CD4-positive, alpha-beta T cell (primary cell): ENCODE measurements at places on chromosomes 1 and 21.

GRCh38 chr1:221488550-221488949 lies 253.3 kb downstream of the DUSP10 start:
- DNase-seq = no peak

GRCh38 chr1:18855573-18855972 lies 3.9 kb downstream of the TAS1R2 start:
- DNase-seq = no peak

DNA sequence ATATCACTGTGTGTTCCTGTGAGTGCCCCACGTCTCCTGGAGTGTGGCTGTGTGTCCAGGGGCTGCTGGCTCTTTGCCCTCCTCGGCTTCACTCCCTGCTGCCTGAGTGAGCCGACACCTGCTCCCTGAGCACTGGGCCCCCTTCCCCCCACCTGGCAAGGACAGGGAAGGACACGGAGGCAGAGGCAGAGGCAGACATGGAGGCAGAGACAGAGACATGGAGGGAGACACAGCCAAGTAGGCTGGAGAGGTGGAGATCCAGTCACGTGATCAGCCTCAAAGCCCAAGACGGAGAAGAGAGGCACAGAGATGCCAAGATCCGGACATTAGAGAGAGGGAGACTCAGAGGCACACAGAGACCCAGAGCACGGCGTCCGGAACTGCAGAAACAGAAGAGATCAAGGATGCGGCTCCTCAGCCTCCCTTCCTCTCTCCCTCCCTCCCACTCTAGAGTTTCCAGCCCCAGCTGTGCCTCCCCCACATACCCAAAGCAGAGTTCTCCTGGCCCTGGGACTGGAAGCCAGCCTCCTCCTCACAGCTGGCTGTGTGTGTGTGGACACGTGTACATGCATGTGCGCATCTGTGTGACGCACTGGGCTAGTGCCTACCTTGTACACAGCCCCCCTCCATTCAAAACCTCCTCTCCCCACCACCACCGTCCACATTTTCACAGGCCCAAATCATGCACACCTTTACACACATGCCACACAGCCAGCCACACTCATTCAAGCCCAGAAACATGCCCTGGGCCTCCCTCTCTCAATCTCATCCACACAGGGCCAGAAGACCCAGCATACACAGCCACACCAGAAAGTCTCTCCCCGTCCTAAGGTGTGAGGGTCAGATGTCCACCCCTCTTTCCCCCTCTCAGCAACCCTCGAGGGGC lies 39.1 kb upstream of the WASF2 start:
- no peak for DNase-seq

DNA sequence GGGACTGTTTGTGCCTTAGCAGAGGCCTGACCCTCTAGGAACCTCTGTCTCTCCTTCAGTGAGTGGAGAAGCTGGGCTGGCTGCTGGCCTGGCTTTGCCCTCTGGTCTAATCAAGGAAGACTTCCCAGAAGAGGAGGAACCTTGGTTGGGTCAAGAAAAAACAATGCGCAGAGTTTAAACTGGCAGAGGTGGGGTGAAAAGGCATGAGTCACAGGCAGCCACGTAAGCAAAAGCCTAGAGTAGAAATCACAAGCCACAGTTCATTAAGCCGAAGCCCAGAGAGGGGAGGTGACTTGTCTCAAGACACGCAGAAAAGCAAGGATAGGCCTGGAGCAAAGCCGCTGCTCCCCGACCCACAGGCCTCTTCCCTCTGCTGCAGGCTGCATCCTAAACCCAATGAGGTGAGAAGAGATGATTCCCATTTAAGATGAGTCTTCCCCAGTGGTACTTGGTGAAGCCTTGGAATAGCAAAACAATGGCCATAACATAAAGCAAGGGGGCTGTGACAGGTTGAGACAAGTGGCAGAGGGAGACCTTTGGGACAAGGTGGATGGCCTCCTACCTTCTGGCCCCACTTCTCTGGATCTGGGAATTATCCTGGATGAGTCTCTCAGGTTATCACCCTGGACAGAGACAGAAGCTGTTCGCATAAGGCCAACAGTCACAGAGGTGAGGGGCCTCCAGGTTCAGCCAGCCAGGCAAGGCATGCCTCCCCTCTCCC lies 7.7 kb downstream of the PDZK1IP1 start:
- no peak for DNase-seq

GRCh38 chr1:119784191-119784781 lies 15.6 kb upstream of the HMGCS2 start:
- DNase-seq = no peak

DNA sequence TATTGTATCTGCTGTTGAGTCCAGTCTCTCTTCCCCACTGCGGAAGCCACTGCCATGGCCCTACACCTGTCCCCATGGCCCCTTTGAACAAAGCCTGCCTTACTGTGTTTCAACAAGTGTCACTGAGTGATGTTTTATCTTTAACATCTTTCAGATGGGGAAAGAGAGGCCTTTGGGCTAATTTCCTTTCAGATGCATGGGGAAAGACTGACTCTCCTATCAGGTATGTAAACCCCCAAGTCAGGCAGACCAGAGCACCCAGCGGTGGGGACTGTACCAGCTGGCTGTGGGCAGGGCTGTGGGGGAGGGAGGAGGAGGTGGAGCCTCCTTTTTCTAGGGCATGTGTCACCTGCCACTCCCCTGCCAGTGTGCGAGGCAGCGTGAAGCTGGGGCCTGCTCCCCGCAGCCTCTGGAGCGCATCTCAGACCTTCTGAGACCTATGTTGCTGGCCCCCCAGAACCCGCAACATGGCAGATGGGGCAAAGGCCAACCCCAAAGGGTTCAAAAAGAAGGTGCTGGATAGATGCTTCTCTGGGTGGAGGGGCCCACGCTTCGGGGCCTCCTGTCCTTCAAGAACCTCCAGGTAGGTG lies at the start of gene PLA2G2F:
TSS of gene PLA2G2F (plus strand) at position 363 of the 590 bp plus-strand sequence. CDS start at position 468, 105 bp downstream.
- no peak for DNase-seq

DNA sequence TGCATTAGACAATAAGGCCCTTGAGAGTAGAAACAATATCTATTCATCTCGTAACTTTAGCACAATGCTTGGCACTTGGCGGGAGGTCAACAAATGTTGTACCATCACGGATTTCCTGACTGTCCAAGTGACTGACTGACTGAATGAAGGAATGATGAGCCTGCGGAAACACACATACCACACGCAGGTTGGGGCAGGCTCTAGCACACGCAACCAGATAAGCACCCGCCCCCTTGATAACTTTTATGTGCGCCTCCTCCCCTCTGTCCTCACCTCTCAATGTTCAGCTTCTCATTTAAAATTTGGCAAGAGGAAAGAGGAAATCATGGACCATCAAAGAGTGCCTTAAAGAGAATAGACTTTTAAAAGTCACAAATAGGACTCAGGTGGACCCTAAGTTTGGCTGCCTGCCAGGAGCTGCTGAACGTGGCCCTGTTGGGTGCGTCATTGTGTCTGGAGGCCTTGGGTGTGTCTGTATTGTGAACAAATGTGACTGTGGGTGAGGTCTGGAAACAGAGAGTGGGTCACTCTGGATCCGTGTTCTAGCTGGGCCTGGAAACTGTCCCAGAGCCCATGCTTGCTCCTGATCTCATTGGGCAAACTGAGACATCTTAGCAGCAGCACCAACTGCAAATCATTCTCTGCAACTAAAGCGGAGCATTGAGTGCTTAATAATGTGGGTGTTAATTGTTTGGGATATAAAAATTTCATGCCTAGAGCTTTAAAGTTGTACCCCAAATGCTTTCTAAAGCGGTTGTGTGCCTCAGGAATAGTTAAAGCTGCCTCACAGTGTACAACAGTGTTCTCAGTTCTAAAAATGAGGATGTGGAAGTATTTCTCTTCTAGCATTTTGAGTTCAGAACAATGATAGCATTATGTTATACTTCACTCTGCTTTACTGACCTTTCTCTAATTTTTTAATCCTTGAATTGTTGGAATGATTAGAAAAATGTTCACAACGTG lies 47.6 kb upstream of the ABCG1 start:
- no peak for DNase-seq

GRCh38 chr1:217097819-217098218 lies 374.6 kb upstream of the ESRRG start:
- DNase-seq = no peak

GRCh38 chr1:80837066-80837465 lies 963.7 kb upstream of the ADGRL2 start:
- DNase-seq = no peak

GRCh38 chr1:180976732-180977357 lies 45.8 kb downstream of the STX6 start:
- no peak for DNase-seq
